ENCODE measurements at places on chromosomes 5 and 9.

- no peak for DNase-seq
Measured at GRCh38 chr5:42404366-42404765, 18.9 kb upstream of the GHR start.

- no peak for DNase-seq
Measured at GRCh38 chr9:105405514-105406131, 42.2 kb upstream of the FSD1L start.

DNA sequence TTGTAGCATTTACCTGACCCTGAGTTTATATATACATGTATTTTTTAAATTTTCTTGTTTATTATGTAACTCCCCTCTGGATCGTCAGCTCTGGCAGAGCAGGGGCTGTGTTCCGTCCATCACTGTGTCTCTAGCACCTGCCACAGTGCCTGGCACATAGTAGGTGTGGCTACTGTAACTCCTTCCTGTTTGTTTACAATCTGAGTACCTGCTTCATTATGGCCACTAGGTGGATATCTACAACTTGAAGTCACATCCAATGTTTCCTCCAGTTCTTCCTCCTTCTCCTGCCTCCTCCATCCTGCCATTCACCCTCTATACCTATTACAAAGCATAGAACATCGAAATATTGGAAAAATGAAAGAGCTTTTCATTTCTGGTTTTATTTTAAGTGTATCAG is 14.2 kb upstream of the PPP1R2B start:
- DNase-seq = no peak

- DNase-seq = no peak
Measured at GRCh38 chr9:21831841-21832509, 29.5 kb downstream of the MTAP start.

DNA sequence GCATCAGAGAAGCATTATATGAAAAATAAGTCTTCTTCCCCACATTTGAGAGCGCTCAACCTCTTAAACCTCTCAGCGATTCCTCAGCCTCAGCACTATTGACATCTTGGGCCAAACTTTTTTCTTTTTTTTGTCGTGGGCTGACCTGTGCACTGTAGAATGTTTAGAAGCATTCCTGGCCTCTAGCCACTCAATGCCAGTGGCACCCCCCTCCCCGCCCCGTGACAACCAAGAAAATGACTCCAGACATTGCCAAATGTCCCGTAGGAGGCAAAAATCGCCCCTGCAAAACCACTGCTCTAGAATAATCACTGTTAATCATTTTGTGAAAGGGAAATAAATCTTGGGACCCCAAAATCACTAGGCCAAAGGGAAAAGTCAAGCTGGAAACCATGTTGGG is 129.1 kb upstream of the BOD1 start:
- DNase-seq = no peak

GRCh38 chr9:134442486-134443173 is 116.4 kb downstream of the RXRA start:
- peak; percentile 46 for DNase-seq

DNA sequence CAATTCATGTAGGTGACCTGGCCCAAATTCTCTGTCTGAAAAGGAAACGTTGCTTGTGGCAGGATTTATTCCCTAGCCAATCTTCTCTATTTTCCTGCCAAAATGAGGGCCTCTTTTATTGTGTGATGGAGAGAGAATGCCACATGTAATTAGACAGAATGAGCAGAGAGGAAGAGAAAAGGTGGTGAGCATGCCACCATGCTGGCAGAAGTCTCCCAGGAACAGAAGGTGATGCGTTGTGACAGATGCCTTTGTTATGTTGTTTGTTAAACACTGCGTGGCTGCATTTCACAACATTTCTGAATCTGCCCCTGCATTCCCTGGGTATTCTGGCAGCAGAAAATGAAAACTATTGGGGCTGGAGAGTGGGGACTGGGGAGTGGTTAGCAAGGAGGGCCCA is 577.6 kb downstream of the TLR4 start:
- DNase-seq = no peak

GRCh38 chr9:72363236-72363635 is 1.8 kb downstream of the ZFAND5 start:
- no peak for DNase-seq

GRCh38 chr9:18796696-18797270 is 236.2 kb downstream of the SAXO1 start:
- DNase-seq = no peak

GRCh38 chr9:101140764-101141163 is 112.2 kb downstream of the PLPPR1 start:
- DNase-seq = no peak

DNA sequence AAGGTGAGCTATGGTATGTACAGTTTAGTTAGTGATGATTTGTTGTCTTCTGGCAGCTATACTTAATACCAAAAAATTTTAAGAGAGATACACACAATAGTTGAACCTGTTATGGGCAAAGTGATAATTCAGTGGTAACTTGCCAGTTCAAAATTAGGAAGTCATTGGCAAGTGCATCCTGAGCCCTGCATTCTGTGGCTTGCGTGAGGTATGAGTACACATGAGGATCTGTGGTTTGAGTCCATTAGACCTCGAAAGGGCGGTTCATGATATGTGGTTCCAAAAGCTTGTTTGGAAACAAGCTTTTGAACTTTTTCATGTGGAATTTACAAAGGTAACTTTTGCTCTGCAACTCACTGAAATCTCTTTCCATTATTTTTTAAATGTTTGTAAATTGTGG is 47.0 kb downstream of the GPR21 start:
- DNase-seq = no peak

DNA sequence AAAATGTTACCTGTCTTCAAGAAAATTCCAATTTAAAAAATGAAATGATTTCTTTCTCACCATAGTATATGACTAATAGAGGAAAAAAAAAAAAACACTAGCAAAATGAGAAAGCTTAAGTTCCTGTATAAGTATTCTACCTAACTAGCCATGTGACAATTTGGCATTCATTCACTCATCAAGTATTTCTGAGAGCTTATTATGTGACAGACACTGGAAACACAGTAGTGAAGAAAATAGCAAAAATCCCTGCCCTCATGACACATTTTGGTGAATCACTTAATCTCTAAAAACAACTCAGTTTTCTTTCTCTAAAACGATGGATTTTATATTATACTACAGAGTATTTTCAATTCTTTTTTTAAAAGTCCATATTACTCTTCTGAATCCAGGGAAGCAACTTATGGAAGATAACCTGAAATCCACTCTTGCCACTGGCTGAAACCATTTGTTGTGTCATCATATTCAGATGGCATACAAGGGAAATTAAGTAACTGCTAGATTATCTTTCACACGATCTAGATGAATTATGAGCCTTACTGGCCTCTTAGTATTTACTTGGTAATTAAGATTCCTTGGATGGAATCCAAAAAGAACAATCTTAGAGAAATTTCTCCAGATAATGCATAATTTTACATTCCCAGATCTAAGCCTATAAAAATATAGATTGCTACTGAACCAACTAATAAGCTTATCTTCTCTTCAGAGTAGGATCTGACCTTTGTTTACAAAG is 5.5 kb downstream of the PTBP3 start:
- DNase-seq = no peak

DNA sequence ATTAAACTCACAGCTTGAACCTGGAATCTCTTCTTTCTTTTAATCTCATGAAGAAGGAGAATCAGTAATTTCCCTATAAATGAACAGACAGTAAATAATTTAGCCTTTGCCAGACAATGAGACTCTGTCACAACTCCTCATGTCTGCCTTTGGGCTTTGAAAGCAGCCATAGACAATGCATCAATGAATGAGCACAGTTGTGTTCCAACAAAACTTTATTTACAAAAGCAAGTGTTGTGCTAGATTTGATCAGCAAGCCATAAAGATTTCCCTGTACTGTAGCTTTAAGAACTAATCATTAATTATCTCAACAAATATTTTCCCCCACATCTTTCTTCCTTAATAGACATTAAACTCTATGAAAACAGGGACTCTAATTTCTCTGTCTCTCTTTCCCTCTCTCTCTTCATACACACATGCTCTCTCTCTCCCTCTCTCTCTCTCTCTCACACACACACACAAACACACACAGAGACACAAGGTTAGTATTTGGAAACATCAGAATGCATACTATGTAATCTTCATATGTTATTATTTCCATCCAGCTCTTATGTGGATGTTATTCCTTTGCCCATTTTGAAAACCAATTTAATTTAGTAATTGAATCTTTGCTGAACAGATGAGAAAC is 1209.8 kb upstream of the CDH6 start:
- DNase-seq = no peak

DNA sequence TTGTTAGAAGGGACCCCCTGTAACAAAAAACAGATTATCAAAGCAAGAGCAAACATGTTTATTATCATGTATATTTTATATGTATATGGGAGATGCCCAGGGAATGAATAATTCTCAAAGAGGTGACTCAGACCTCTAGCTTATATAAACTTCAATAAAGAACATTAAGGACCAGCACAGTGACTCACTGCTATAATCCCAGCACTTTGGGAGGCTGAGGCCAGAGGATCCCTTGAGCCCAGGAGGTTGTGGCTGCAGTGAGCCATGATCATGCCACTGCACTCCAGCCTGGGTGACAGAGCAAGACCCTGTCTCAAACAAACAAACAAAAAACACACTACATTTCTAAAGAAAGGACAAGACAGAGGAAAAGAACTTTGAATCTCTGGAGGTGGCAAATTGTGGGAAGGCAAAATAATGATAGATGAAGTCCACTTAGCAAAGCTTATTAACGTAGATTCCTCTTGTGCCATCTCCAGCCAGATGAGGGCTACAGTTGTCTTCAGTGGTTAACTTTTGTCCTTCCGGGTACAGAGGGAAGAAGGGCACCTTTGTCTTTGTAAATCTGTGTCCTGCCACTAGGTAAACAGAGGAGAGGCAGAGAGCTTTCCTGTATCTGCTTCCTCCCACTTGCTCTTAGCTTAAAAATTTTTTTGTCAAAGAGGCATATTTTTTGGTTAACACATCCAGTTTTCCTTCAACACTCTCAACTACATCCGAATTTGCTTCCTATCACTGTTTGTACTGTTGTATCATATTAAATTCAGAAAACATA is 7.5 kb upstream of the RFK start:
- DNase-seq = no peak

- DNase-seq = no peak
Measured at GRCh38 chr9:111456529-111456928, 27.7 kb downstream of the ECPAS start.

- no peak for DNase-seq
Measured at GRCh38 chr5:143341807-143342570, 61.5 kb downstream of the NR3C1 start.

GRCh38 chr5:67100301-67100700 is 96.3 kb downstream of the CD180 start:
- DNase-seq = no peak

DNA sequence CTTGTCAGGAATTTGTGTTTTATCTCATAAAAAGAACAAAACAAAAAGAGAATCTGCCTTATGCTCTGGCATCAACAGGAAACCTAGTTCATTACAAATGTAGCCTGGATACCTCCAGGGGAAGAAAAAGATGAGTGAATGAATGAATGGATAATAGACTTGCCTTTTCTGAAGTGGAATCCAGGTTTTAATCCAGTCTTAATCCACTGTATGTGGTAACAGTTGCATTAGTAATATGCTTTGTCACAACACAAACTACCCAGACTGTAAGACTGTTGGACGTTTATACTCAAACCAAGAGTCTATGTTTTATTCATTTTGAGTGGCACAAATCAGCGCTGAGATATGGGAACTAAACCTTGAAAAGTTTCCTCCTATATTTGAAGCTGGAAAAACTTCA is 32.1 kb upstream of the MAP3K1 start:
- DNase-seq = no peak

GRCh38 chr9:118290116-118290515 is 585.9 kb downstream of the TLR4 start:
- no peak for DNase-seq

- no peak for DNase-seq
Measured at GRCh38 chr9:19728101-19728500, 60.7 kb downstream of the SLC24A2 start.

All from activated T-cell treated with anti-CD3 and anti-CD28 coated beads, Interleukin-2, amount 50 U/mL, for 24 hours (primary cell).